ENCODE measurements at places on chromosomes 12 and 14.

- DNase-seq = no peak
These were observed 101.1 kb downstream of the CRACR2A start for GRCh38 chr12:3651585-3652424.

DNA sequence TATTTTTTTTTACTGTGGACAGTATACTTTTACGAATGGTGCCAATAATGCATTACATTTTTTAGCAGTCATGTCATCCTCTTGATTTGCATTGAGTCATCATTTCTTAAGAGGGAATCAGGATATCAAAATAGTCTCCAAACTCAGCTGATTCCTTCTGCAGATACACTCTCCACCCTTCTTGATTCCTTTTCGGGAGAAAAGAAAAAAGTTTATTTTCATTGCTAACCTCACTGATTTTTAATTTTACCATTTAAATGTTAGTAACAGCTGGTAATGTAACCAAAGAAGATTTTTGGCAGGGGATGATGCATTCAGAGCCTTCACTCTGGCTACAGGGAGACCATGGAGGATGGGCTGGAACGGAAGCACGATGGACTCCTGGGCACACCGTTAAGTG is 47.5 kb downstream of the MRPL42 start:
- no peak for DNase-seq

- DNase-seq = no peak
These were observed 390 bp downstream of the BRAP start for GRCh38 chr12:111685322-111685810.

GRCh38 chr12:104628831-104629135 is 172.0 kb downstream of the CHST11 start:
- no peak for DNase-seq
